ENCODE measurements at places on chromosomes 2 and 18.

- no peak for DNase-seq
Observed at GRCh38 chr2:2022941-2023586, 278.7 kb upstream of the PXDN start.

DNA sequence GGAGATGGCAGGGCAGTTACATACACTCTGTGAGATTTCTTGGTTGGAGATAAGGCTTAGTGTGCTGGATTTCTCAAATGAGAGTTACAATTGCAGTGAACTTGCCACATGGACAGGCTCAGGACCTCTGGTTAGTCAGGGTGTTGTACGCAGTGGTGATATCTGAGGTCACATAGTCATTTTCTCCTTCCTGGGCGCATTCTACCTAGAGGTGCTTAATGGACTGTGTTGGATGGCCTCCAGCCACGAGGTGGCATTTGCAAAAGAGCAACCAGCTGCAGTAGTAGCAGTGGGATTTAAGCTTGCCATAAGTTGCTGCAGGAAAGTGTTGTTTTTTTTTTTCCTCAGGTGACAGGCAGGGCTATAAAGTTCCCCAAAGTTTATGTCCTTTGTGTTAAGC lies 173.8 kb upstream of the TMEM200C start:
- DNase-seq, result no peak

DNA sequence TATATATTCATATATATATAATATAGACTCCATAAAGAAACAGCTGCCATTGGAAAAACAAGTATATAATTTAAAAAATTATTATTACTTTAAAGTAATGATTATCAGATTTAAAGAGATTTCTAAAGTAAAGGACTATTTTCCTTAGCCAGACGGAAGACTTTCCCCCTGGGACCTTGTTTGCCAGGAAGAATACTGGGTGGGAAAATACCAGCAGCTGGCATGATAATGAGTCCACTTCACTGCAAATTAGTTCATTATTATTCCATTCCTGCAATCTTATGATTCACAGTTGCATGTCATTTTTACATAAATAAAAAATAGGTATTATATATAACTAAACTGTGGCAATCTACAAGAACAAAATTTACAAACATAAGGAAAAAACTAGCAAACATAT lies 339.8 kb upstream of the CDH7 start:
- DNase-seq, result no peak

- DNase-seq, result no peak
Observed at GRCh38 chr2:136373841-136374240, 255.9 kb upstream of the CXCR4 start.

GRCh38 chr2:16137080-16137755 lies 196.9 kb downstream of the MYCN start:
- DNase-seq, result no peak

GRCh38 chr2:154762638-154763037 lies 64.1 kb downstream of the KCNJ3 start:
- no peak for DNase-seq

- DNase-seq, result no peak
Observed at GRCh38 chr18:27045342-27045741, 139.8 kb downstream of the CHST9 start.

- DNase-seq, result no peak
Observed at GRCh38 chr2:146912536-146912935, 932.3 kb upstream of the ACVR2A start.

GRCh38 chr2:62826141-62826540 lies 120.6 kb downstream of the EHBP1 start:
- DNase-seq, result no peak

DNA sequence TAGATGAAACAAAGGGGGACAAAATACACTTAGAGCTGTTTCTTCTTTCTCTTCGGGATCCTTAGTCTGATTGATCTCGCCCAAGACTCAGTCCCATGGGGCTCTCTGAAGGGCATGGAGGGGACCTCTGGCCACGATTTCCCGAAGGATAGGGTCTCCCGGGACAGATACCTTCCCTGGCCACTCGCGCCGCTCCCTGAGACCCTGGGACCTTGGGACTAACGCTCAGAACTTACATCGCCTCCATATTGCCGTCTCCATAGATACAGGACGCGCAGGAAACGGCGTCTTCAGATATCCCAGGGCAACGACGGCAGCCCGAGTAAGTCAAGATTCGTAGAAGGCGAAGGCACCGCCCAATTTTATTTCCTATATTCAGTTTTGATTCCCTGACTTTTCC lies at the start of gene CFAP65:
Gene CFAP65 (minus strand): TSS at position 265 of the 400 bp plus-strand sequence. CDS start 2,468 bp downstream, outside the sequence.
- no peak for DNase-seq

- no peak for DNase-seq
Observed at GRCh38 chr2:2587354-2587753, 256.3 kb upstream of the MYT1L start.

GRCh38 chr2:168660870-168661862 lies 141.3 kb upstream of the NOSTRIN start:
- DNase-seq, result no peak

- DNase-seq, result peak; percentile 42
Observed at GRCh38 chr2:72148837-72149555, 1.3 kb upstream of the CYP26B1 start.

GRCh38 chr2:75586971-75587370 lies 26.2 kb upstream of the EVA1A start:
- DNase-seq, result no peak

DNA sequence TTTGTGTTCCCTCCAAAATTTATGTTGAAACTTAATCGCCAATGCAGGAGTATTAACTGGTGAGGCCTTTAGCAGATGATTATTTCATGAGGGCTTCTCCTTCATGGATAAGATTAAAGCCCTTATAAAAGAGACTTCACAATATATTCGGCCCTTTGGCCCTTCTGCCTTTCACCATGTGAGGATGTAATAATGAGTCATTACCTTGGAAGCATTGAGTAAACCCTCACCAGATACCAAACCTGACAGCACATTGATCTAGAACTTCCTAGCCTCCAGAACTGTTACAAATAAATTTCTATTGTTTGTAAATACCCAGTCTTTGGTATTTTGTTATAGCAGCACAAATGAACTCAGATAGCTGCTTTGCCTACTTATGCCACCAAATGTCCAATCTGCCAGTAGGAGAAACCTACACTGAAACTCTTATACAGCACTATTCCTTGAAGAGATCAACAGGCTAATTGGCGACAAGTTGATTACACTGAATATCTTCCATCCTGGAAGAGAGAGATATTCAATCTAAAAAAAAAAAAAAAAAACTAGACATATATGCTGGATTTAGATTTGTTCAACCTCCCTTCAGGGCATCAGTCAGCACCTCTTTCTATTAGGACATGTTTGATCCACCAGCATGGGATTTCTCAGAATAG lies 125.9 kb upstream of the COL5A2 start:
- DNase-seq, result no peak

- DNase-seq, result no peak
Observed at GRCh38 chr2:7701791-7702190, 784.6 kb downstream of the RNF144A start.

DNA sequence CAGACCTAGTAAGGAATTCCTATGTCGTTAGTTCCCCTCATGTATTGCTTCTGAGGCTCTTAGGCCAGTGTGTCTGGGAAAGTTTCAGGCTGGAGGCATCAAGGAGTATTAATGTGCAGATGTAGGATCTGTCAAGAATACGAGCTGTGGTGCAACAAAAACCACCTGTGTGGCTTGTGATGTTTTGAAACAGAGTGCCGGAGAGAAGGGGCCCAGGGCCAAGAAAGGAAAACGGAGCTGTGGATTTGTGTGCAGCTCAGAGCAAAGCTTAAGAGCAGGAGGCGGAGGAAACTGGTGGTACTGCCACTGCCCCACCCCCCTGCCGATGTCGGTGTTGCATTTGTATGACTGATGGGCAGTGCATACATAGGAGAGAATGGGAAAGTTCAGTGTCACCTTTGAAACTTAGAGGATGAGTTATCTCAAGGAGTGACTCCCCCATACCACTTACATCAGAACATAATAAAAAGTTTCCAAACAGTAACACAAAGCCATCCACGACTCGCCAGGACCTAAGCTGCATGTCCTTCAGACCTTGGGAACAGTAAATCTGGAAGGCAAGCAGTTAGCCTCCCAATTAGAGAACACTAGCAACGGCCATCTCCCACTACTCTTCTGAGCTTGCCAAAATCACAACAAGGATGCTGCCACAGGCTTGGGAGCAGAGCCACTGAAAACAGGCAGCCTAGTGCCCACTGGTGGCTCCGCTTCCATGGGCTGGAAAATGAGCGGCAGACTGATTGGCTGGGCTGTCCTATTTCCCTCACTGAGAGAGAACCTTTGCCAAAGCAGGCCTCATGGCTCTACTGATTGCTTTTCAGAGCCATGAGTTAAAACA lies 152.7 kb upstream of the NT5C1B start:
- no peak for DNase-seq

- DNase-seq, result no peak
Observed at GRCh38 chr18:25843791-25844190, 246.6 kb downstream of the SS18 start.

- no peak for DNase-seq
Observed at GRCh38 chr2:67895227-67895941, 167.4 kb downstream of the C1D start.

- DNase-seq, result no peak
Observed at GRCh38 chr2:230956827-230957755, 32.0 kb upstream of the GPR55 start.

DNA sequence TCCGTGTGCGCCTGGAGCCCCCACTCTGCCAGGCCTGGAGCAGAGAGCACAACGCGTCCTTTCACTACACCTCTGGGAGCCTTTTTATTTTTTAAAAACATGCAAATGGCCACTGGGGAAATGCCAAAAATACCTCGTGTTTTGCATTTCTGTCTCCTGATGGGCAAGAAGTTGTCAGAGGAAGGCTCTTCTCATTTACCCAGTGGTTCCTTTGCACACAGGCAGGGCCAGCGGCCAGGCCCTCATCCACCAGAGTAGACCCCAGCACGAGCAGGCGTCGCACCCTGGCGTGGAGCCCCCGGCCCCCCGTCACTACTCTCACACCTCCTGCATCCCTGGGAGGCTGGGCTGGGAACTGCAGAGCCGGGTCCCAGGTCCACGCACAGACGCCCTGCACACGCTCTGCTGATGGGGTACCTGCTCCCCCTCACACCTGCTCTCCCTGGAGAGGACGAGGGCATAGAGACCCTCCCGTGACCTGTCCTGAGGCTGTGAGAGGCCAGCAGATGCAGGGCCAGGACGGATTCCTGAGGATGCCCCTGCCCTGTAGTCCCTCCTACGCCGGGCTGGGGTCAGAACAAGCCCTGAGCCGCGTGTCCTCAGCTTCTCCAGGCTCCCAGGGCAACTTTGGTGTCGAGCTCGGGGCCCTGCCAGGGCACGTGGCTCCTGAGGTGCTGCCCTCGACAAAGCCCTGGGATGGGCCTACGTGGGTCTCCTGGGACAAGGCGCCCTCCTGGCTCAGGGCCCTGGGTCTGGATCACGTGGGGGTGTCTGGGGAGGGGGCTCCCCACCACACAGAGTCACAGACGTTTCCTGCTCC lies 65.0 kb downstream of the NFATC1 start:
- DNase-seq, result no peak

GRCh38 chr2:42304059-42304713 lies 56.8 kb downstream of the COX7A2L start:
- DNase-seq, result no peak

DNA sequence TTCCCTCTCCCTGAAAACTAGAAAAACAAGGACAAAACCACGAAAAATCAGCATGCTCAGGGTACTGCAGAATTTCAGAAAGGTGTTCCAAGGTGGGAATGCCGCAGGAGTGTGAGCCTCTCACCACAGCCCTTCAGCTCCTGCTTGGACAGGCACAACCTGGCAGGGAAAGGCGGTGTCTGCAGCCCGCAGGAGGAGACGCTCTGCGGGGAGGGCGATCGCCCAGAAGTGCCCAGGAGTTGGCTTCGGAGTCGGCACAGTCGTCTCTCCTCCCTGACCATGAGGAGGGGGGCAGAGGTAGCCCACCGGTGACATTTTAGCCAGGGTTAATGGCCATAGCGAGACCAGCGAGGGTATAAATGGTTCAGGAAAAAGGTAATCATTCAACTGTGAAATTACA lies 57.2 kb downstream of the TMEM18 start:
- DNase-seq, result no peak

- no peak for DNase-seq
Observed at GRCh38 chr2:123851281-123851680, 173.8 kb upstream of the CNTNAP5 start.

DNA sequence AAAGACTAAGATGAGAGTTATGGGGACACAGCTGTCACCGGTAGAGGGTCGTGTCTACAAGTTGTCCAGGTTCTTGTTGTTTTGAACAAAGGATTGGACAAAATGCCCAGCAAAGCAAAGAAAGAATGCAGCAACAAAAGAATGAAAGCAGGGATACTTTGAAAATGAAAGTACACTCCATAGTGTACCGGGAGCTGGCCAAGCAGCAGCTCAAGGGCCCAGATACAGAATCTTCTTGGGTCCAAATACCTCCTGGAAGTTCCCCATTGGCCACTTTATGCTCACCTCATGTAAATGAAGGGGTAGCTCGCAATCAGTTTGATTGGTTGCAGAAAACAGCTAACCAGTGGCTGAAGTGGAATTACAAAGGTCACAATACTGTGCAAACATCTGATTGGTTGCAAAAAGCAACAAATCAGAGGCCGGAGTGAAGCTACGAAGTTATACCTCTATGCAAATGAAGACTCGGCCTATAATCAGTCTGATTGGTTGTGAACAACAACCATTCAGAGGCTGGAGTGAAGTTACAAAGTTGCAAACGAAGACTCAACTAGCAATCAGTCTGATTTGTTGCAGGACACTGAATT lies 474.9 kb upstream of the TMEFF2 start:
- DNase-seq, result no peak

GRCh38 chr2:132415915-132416722 lies 486 bp upstream of the GPR39 start:
- no peak for DNase-seq

GRCh38 chr2:135047300-135047699 lies at the start of gene MAP3K19:
TSS of gene MAP3K19 (minus strand) at chr2:135047447. CDS start at chr2:135024647, 22,800 bp downstream.
- DNase-seq, result no peak

Data from C1 segment of cervical spinal cord (tissue), 14 donors.